ENCODE measurements at places on chromosomes 5 and 9.

DNA sequence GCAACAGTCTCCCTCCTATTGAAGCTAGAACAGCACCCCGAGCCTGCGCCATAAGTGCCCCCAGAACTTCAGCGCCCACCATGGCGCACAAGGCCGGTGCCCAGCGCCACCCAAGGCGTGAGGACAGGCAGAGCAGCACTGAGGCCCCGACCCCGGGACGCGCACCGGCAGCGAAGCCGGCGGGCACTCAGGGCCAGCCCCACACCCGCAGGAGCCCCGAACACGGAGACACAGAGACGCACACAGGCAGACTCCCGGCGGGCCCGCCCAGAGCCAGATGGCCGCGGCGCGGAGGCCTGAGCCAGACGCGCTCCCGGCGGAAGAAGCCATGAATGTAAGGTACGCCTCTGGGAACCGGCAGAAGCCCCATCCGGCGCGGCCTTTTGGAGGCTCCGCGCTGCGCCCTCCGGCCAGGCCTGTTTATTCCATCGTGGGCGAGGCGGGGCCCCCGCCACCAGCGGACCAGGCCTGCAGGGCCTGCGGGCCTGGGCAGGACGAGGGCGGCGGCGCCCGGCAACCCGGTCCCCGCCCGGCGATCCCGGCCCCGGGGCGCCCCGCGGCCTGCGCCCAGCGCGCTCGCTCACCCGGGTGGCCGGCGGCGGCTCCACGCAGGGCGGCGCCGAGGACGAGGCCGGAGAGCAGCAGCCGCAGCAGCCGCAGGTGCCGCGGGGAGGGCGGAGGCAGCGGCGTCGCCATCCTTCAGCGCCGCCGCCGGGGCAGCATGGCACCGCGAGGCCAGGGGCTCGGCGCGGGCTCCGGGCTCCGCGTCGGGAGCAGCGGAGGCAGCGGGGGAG, 486 bp downstream of the NPDC1 start:
- peak; percentile 55 for DNase-seq

- no peak for DNase-seq
Measured at GRCh38 chr9:124654431-124654830, 116.7 kb downstream of the NR6A1 start.

GRCh38 chr5:154176181-154176580, 14.4 kb upstream of the GALNT10 start:
- DNase-seq = no peak

GRCh38 chr9:32918628-32919027, 82.8 kb downstream of the APTX start:
- DNase-seq = no peak
